ENCODE measurements at places on chromosomes 7 and 10. TPM values are rescaled to one million over a fixed set of nuclear protein-coding genes. Genes with fewer than 3 reads are reported as not detected.

Gene CNNM1
- 0.14 TPM for total RNA-seq

Gene GPC2
- total RNA-seq, result 6.0 TPM

Gene CYP2C19
- not detected for total RNA-seq

Gene FAM149B1
- 32.4 TPM for total RNA-seq

Gene OPN4
- total RNA-seq, result 0.14 TPM

Gene C7orf33
- not detected for total RNA-seq

Gene RBP3
- not detected for total RNA-seq

Gene GPR26
- total RNA-seq, result not detected

Gene GPER1
- total RNA-seq, result 1.6 TPM

Gene MKX
- 2.7 TPM for total RNA-seq

Gene CTNNA3
- total RNA-seq, result under 0.01 TPM

Gene LEP
- not detected for total RNA-seq

Gene SLC13A1
- not detected for total RNA-seq

Gene NPSR1
- not detected for total RNA-seq

Gene ARMH3
- total RNA-seq, result 11.7 TPM

Gene CTAGE8
- total RNA-seq, result not detected

Gene NUTM2A
- 0.37 TPM for total RNA-seq

Gene SLC16A9
- total RNA-seq, result 1.2 TPM

Gene DDX21
- total RNA-seq, result 57.3 TPM

Gene ARHGEF35
- 0.59 TPM for total RNA-seq

Gene ANKRD30A
- not detected for total RNA-seq

Gene SPDYE1
- not detected for total RNA-seq

Gene CHST15
- total RNA-seq, result 0.46 TPM

Gene BRI3
- 30.3 TPM for total RNA-seq

Gene FRMPD2
- 0.09 TPM for total RNA-seq

Gene TLX1
- not detected for total RNA-seq

Gene CRPPA
- total RNA-seq, result 2.7 TPM

Gene NKX2-3
- 0.89 TPM for total RNA-seq

Gene UPK3B
- total RNA-seq, result not detected

Gene METTL27
- 5.0 TPM for total RNA-seq

Gene HSPA12A
- 10.7 TPM for total RNA-seq

Gene NKX1-2
- total RNA-seq, result not detected

Gene PBLD
- total RNA-seq, result 3.9 TPM

Gene SLC16A12
- total RNA-seq, result not detected

Gene POLD2
- 78.5 TPM for total RNA-seq

Gene LRRC4
- not detected for total RNA-seq

Gene FOXP2
- 1.2 TPM for total RNA-seq

Gene SVOPL
- under 0.01 TPM for total RNA-seq

Gene AKR1C2
- total RNA-seq, result 1.2 TPM

Gene PAX4
- total RNA-seq, result not detected

Gene ITIH5
- total RNA-seq, result 0.30 TPM

Gene OPN1SW
- not detected for total RNA-seq

Gene FAM25A
- total RNA-seq, result not detected
